Stomach (tissue), 19 donors: ENCODE measurements at places on chromosomes 1 and 21. TPM values are rescaled to one million over a fixed set of nuclear protein-coding genes. Genes with fewer than 3 reads are reported as not detected.

GRCh38 chr1:211013346-211014240 lies 120.4 kb downstream of the KCNH1 start:
- no peak for DNase-seq

Gene CD53
- 70.6 TPM for total RNA-seq

GRCh38 chr1:91777196-91777595 lies 108.8 kb downstream of the TGFBR3 start:
- no peak for DNase-seq

Gene HSPB7
- 83.5 TPM for total RNA-seq

DNA sequence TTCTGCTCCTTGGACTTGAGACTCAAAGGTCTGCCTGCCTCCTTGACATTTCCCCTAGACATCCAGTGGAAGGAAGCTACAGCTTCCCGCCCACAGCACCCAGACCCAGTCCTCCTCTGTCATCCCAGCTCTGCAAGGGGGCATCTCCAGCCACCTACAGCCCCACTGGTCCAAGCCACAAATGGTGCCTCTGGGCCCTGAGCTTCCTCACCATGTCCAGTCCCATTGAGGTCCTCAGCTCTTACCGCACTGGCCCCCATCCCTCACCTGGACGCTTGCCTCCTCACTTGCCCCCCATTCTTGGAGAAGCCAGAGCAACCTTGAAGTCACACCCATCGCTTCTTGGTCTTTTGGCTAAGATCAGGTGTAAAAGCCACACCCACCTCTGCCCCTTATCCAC lies 13.2 kb downstream of the PODN start:
- no peak for DNase-seq

Gene MYOM3
- total RNA-seq: 0.37 TPM

GRCh38 chr1:170397061-170397460 lies 134.9 kb upstream of the GORAB start:
- DNase-seq: no peak

DNA sequence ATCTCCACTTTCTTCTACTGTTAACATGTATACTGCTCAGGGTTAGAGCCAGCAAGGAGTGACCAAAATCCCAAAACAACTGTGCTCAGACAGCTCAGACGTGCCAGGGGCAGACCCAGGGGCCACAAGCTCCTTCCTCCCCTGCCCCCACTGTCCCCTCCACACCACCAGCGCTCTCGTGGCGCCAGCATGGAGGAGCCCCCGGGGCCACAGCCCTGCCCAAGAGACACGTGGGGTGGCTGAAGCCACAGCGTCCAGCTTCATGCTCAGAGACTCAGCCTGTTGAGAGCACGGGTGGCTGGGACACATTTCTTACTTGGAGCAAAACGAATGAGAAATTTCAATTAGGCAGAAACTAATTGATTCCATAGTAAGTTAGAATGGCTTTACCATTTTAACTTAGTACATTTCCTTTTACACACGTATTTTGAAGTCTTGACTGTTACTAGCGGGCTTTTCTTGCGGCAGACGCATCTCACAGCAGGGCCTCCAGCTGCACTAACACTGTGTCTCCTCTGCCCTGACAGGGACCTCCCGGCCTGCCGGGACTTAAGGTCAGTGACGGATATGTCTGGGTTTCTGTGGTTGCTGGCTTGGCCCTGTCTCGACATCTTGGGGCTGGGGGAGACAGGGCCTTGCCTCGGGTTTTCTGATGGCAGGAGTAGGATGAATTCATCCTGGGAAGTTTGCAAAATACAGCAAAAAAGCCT lies 54.2 kb downstream of the SLC19A1 start:
- no peak for DNase-seq

DNA sequence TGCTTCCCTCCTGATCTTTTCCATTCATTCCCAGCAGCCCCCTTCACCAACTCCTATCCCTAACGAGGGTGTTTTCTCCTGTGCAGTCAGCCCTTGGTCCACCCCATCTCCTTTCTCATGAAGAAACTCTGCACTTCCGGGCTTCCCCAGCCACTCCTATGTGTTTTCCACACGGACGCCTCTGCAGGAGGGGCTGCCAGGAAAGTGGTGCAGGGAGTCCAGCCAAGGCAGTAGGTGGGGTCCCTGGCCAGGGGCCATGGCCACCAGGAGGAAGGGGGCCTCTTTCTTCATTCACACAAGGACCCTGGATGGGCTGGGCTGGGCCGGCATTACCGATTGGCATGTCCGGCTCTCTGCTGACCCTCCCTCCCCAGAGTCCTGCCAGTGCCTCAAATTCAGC lies 72.8 kb upstream of the EFHD2 start:
- no peak for DNase-seq

GRCh38 chr1:1274299-1274930 lies 761 bp upstream of the UBE2J2 start:
- DNase-seq: no peak

Gene FABP3
- 7.6 TPM for total RNA-seq

DNA sequence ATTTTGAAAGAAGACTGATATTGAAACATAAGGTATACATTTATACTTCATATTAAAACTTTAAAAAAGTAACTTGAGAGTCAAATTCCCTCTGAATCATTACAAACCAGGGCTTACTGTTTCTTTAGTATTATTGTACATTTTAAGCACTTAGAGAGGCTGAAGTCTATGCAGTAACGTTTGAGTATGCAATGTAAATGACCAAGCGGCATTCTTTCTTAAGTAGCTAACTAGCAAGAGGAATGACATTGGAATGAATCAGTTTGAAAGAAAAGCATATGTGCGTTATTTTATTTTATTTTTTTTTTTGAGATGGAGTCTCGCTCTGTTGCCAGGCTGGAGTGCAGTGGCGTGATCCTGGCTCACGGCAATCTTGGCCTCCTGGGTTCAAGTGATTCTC lies 24.3 kb downstream of the WNT2B start:
- DNase-seq: no peak

GRCh38 chr1:30706528-30706927 lies 16.9 kb downstream of the MATN1 start:
- DNase-seq: no peak

DNA sequence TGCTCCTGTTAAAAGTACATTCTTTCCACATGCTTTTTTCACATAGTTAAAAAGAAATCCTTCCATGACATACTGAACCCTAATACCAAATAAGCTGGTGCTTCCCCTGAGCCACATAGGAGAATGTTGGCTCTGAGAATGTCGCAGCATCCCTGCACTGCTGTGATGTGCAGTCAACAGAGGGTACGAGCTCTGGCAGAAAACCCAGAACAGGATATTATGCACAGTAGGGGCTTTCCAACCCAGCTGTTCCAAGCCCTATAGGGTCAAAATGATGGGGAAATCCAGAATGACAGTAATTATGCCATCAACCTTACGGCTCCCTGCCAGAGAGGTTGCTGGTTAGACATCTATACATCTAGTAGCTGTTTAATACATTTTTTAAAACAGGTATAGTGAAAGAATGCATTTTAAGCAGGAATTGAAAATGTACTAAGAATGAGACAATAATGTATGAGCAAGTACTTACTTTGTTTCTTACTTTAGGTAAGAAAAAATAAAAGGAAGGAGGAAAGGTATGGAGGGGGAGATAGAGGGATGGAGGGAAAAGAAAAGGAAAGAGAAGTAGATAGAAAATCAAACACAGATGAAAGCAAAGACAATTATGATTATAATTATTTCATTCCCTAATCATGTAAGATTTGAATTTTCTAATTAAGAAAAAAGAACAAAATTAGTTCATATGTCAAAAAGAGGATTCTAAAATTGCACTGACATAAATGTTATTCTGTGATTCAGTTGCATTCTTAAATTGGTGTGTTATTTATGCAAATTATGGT lies 126.0 kb downstream of the NR5A2 start:
- DNase-seq: no peak

Gene SPRR1A
- not detected for total RNA-seq

Gene NTRK1
- total RNA-seq: not detected

GRCh38 chr1:58361134-58361533 lies 185.4 kb downstream of the OMA1 start:
- DNase-seq: no peak

- DNase-seq: peak; percentile 93
Observed at GRCh38 chr1:41003640-41004220, 17.8 kb downstream of the SLFNL1 start.

Gene C4BPA
- total RNA-seq: not detected

DNA sequence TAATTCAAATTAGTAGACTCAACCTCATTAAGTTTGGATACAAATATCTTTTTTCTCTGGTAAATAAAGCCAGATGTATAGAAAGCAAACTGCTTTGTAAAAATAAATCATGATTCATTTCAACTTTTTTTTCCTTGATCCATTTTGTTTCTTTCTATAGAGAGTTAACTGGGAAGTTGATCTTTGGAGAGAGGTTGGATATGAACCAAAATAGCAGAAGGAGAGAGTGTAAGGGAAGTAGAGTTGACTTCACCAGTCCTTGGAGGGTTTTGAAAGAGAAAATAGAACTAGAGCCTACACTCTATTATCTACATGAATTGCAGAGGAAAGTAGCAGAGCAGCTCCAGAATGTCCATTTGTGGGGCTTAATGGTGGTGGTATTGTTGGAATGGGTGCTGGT lies 243.8 kb downstream of the ADGRL2 start:
- DNase-seq: no peak

DNA sequence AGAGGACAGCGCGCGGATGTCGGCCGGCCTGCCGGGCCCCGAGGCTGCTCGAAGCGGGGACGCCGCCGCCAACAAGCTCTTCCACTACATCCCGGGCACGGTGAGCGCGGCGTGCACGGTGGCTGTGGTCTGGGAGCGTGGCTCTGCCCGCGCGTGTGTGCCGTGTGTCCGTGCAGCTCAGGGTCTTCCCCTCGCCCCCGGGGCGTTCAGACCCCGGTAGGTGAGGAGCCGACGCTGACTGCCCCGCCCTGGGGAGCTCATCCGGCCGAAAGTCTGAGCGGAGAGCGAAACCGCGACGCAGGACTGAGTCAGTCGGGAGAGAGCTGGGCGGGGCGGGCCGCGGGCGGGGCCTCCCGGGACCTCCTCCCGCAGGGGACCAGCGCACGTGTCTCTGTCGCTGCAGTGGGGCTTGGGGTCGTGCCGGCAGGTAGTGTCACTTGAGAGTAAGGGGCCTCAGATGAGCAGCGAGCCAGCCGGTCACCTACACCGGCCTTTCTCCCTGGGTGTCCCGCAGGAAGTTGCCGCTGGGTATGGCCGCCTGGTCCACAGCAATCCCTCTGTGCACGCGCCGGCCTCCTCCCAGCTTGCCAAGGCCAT lies 520 bp downstream of the PLEKHN1 start:
- DNase-seq: peak; percentile 89

- no peak for DNase-seq
Observed at GRCh38 chr1:231600458-231600976, 26.1 kb upstream of the DISC1 start.

DNA sequence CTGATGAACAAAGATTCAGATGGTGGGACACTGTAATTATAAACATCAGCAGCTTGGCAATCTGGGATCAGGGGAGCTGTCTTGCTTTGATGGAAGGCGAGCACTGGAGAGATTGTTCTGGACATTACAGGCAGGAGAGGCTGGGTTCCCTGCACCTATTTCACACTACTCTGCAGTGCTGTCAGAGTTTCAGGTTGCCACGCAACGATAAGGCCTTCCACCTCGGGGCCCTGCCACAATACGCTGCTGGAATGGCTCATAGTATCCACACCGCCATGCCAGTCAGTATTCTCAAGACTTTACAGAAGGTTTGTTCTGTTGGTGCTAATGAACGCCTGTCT lies 96.8 kb downstream of the GLIS1 start:
- DNase-seq: peak; percentile 7

Gene KRTAP19-1
- total RNA-seq: not detected

GRCh38 chr1:245409341-245410195 lies 254.8 kb downstream of the KIF26B start:
- no peak for DNase-seq
